Fibroblast of villous mesenchyme (primary cell): ENCODE measurements at places on chromosomes 3 and 15. TPM values are rescaled to one million over a fixed set of nuclear protein-coding genes. Genes with fewer than 3 reads are reported as not detected.

GRCh38 chr3:61634678-61635077, 73.3 kb downstream of the PTPRG start:
- peak; percentile 53 for DNase-seq

DNA sequence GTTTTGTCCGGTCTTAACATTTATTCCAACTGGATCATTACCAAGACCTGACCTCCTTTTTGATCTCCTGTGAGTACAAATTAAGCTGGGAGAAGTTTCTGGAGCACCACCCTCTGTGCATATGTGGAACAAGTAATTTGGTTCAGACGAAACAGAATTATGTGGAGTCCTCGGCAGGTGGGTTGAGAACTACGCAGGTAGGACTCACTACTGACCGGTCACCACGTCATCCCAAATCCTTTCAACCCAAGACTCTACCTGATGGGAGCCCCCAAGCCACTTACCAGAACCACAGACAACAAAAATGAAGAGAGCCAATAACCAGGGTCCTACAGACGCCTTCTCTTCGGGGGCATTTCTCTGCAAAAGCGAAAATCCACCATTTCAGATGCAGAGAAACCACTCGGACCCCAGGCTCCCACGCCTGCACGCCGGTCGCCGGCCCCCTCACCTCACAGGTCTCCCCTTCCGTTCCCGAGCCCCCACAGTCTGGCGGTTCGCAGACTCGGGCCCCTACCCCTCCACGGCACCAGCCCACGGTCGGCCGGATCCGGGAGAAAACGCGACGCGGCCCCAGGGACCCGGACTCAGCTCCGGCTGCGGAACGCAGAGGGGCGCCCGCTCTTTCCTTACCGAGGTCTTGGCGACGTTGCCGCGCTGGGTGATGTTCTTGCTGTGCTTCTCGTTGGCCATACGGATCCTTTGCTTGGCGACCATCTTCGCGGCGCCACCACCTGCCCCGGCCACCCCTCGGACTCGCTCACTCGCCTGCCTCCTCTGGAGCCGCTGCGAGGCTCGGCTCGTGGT, 674 bp downstream of the SERP1 start:
- peak; percentile 17 for DNase-seq

DNA sequence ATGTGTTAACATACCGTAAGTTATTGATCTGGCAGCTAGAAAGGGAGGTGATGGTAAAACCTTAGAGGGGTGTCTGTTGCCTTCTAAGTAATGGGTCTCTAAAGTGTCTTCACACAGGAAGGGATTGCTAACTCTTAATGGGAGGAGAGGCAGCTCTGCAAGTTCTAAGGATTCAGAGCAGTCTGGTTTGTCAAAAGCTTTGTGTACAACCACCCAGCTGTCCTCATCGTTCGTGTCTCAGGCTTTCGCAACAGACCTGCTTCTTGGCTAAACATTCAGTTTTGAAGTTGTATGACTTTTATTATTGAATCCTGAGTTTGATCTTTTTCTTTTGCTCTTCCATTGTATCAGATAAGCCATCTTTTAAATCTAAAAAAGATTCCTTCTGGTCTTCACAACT, 404.9 kb downstream of the SQOR start:
- DNase-seq, result no peak

The OSTN gene
- not detected in 2 replicates for total RNA-seq

The CLDN18 gene
- not detected in 2 replicates for total RNA-seq

DNA sequence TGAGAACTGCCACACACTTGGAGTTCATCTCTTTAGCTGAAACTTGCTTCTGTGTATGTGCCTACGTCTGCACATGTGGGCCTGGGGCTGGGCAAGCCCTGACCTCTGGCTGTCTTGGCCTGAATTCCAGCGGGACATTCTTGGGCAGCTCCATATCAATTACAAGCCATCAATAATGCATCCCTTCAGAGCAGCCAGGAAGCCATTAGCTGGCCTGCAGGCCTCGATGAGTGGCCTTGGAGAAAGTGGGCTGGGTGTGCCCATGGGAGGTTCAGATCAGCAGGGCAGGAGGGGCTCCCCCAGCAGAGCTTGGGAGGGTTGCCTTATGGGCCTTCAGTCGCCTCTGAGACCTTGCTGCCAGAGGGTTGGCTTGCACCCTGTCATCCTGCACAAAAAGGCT, 124.1 kb downstream of the ETFA start:
- DNase-seq, result no peak

- no peak for DNase-seq
Observed at GRCh38 chr15:63818629-63819028, 15.1 kb downstream of the HERC1 start.
